ENCODE measurements at places on chromosomes 11 and 22.
A peak's percentile ranks its signal among the peaks of the same experiment; 100 is the strongest.

- peak; percentile 24 for DNase-seq
These were observed 639.3 kb upstream of the KIRREL3 start for GRCh38 chr11:127639916-127640315.

DNA sequence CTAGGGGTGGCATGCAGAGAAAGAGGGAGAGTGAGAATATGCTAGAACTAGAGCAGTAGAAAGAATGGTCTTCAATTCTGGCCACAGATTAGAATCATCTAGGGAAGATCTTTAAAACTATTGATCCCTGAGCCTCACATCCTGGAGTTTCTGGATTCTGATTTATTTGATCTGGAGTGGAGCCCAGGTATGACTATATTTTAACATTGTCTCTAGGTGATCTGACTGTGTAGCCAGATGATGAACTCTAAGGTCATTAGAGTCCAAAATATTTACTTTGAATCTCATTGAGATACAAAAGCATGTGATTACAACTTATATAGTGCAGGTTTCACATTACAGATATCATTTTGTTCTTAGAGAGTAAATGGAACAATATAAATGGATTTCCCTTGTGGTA, 79.7 kb downstream of the FDX1 start:
- no peak for DNase-seq

GRCh38 chr22:18978506-18978905, 42.4 kb upstream of the PRODH start:
- DNase-seq = no peak

DNA sequence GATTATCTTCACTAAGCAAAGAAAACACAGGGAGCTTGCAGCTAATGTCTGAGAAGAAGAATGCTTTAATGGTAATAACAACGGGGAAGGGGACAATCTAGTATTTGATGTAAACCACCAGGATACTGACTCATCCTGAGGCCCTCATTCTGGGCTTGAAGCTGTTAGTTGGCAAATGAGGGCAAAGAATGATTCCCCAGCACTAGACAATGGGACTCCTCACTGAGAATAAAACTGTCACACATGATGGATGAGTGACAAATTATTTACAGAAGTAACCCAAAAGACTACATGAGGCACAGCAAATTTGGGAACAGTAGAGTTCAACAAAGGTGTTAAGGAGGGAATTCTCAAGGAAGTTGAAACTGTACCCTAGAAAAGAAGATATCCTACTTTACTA, 76.3 kb downstream of the FAM168A start:
- DNase-seq = peak; percentile 58

GRCh38 chr11:15727520-15727914, 612.8 kb downstream of the INSC start:
- DNase-seq = no peak

DNA sequence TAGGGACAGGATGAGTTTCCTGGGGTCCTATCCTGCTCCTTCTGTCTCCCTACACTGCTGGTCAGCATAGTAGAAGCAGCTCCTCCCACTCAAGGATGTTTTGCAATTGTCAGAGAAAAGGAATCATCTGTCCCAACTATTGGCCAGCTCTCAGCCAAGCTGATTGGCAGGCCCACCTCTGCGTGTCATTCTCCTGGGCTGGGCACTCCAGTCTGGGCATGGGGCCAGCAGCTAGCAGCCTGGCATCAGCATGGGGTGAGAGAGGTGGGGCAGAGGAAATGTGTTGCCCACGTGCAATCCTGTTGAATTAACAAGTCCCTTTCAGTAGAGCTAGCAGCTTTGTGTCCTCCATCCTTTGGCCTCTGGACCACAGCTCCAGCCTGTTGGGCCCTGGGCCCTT, 14.1 kb downstream of the ANKK1 start:
- DNase-seq = peak; percentile 92

- no peak for DNase-seq
These were observed 31.5 kb upstream of the RAB38 start for GRCh38 chr11:88206751-88207150.

- no peak for DNase-seq
These were observed 20.8 kb upstream of the DLAT start for GRCh38 chr11:112004389-112004788.

GRCh38 chr22:41539146-41540005, 4.9 kb downstream of the POLR3H start:
- no peak for DNase-seq

GRCh38 chr11:36399745-36400144, 103.7 kb downstream of the PRR5L start:
- no peak for DNase-seq

DNA sequence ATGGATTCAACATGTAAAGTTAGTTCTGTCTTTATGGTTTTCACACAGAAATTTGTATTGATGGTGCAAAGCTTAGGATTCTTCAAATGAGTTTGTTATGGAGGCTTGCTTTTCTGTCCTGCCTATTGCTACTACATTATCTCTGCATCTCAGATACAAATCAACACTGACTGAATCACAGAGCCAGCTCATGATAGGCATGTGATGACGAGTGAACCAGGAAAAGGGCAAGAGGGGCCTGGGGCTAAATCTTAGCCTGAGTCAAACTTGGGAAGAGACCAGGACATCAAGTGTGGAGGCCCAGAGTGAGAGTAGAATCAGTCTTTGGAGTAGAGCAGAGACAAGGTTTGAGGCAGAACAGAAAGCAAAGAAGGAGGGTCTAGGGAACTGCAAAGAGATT, 107.1 kb upstream of the CD44 start:
- DNase-seq = no peak

- no peak for DNase-seq
These were observed 30.9 kb upstream of the PARVB start for GRCh38 chr22:43993072-43993760.

DNA sequence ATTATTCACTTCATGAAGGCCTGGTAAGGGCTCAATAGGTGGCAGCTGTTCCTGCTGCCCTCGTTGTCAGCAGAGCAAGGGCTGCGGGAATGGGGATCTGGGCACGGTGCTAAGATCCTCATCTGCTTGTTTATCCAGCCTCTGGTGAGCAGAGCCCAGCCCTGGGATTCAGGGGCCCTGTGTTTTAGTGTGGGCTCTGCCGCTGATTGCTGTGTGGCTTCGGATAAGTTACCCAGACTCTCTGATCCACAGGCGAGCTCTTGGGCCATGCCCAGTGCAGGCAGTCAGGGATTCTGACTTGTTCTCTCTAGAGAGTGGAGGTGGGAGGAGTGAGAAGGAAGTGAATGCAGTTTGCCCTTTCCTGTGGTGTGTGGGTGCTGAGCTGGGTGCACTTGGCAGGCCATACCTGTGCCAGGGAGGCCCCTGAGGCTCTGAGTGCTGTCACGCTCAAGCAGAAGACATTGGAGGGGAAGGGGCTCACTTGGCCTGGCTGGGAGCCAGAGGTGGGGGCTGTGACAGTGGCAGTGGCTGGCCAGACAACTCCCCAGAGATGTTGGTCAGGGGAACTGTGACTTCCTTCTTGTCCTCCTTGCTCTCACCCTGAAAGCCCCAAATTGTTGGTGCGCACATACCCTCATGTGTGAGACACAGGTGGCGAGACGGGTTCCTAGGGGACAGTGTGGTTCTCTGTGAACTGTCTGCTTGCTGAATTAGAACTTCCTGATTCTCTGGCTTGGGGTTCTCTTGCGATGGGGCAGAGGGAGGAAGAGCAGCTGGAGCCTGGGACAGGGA, 43.7 kb downstream of the CD82 start:
- peak; percentile 61 for DNase-seq

DNA sequence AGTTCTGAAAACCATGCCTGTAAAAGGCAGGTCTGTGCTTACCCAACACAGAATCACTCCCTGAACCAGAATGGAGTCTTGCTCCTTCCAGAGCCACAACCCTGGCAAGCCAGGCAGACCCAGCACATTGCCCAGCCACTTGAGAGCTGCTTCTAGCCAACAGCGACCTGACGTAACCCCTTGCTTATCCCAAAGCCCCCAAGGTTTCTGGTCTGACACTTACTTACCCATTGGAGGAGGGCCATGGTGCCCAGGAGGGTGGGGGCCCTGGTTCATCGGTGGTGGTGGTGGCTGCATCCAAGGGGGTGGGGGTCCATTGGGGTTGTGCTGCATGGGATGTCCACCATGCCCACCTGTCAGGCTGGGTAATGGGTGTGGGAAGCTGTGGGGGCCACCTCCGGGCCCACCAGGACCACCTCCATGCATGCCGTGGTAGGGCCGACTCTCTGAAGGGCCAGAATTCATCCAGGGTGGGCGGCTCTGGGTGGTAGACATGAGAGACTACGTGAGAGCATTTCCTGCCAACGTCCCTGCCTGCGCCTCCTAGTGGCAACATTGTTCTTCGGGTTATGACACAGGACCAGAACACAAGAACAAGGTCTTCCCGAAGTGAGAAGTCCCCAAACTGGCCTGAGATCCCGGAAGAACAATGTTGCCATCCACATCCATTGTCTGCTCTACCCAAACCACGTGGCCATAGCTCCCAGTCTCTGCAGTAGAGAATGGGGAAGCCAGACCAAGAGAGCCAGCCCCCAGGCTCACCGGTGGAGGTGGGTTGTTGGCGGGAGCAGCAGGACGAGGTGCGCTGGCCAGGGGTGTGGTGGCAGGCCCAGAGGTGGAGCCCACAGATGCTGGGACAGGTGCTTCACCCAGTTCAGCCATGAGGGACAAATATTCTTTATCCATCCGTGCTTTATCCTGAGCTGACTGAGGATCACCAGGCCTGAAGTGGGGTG, 7.8 kb upstream of the PYGM start:
- no peak for DNase-seq

GRCh38 chr11:113274713-113275582, 39.4 kb upstream of the TTC12 start:
- no peak for DNase-seq
